NCI-H2081 (cell line): ENCODE measurements at places on chromosomes 3 and 15.

GRCh38 chr15:64017591-64018163, 28.6 kb downstream of the DAPK2 start:
- no peak for DNase-seq

DNA sequence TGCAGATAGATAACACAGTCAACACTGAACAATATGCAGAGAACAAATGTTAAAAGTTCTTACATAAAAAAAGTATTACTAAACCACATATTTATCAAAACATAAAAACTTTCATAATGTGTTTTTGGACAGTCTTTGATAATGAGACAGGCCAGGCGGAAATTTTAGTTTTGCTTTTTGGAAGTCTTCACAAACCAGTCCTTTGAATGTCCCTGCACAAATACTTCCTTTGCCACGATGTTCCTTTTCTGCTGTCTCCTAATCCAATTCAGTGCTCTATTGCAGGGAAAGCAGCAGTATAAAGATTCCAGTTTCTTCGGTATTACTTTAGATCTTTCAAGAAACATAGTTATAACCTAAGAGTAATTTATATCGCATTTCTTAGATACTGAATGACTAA, 135.9 kb downstream of the TBL1XR1 start:
- no peak for DNase-seq

GRCh38 chr15:39255760-39256159, 325.1 kb upstream of the THBS1 start:
- no peak for DNase-seq

DNA sequence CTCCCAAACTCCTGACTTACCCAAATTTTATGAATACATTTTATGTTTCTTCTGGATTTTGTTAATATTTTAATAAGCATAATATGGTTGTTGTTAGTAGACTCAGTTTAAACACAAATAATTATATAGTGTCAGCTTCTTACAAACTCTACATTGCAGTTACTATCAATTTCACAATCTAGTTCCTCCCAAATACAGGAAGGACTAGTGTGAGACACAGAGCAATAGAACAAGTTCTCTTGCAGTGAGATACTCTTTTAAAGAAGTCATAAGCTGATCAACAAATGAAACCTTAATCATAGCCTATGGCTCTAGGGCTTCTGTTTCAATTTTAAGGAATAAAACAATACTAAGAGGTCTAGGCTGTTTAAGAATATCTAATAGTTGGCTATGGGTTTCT, 86.1 kb downstream of the SAMMSON start:
- no peak for DNase-seq

DNA sequence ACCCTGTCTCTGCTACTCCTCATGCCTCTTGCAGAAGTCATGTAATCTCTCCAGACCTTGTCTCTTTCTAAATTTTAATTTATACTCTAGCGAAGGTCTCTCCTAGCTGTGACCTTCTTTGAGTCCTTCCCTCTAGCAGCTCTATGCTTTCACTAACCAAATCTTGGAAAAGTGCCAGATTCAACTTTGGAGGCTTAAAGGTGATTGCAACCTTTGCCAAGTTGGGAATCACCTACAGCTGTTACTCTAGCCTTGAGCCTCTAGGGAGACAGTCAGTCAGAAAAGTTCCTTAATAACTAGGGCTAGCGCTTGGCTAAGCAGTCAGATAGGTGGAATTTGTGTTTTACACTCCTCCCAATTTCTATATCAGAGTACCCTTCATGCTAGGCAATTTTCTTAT, 46.1 kb upstream of the ABI3BP start:
- peak; percentile 25 for DNase-seq

GRCh38 chr3:2793987-2794386, 316.2 kb downstream of the IL5RA start:
- no peak for DNase-seq

- no peak for DNase-seq
These were observed 403.2 kb upstream of the AZI2 start for GRCh38 chr3:28751864-28752263.

DNA sequence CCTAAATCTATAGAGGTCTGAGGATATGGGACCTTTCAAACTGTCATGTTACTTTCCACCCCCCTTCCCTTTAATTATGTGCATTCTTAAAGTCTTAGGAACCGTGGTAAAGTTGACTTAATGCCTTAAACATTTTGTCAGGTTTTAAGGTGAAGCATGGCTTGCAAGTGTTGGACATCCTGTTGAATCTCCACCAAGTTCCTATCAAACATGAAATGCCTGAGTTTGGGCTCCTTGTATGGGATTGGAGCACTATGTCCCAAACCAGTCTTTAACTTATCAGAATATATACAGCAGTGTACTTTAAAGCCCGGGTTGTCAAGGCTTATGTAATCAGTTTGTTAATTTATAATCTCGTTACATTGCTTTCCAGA, 1.1 kb downstream of the SNRK start:
- DNase-seq: no peak

DNA sequence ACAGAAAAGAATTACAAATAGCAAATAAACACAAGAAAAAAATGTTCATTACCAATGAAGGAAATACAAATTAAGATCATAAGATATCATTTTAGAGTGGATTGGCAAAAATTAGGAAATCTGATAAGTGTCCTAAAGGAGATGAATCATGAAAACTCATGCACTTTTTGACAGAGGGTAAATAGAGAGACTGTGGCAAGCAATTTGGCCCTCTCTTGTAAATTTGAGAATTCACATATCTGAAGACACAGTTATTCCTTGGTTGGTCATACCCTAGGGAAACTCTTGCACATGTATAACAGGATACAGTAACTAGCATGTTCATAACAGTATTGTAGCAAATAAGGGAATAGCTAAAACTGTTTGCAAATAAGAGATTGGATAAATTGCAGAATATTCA, 246.0 kb upstream of the GADL1 start:
- DNase-seq: no peak

DNA sequence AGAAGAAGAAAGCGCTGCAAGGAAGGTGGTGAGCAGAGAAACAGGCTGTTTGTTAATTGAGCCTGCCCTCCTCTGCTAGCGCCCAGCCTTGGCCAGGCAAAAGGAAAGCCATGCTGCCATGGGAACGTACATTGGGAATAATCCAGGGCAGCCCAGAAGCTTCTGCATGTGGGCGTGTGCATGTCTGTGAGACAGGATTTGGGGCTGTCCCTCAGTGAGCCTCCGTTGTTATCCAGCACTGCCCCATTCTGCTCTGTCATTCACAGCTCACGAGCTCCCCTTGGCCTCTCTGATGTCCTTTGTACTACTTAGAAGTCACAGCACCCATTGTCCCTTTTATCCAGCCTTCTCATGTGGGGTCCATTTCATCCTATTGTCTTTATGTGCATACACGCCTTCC, 239.1 kb upstream of the ROPN1 start:
- DNase-seq: no peak

- no peak for DNase-seq
These were observed 143.5 kb downstream of the GAP43 start for GRCh38 chr3:115766587-115767482.

GRCh38 chr3:49009396-49009795, 2.2 kb downstream of the WDR6 start:
- DNase-seq: no peak

GRCh38 chr3:39751286-39751685, 58.1 kb upstream of the MYRIP start:
- no peak for DNase-seq

DNA sequence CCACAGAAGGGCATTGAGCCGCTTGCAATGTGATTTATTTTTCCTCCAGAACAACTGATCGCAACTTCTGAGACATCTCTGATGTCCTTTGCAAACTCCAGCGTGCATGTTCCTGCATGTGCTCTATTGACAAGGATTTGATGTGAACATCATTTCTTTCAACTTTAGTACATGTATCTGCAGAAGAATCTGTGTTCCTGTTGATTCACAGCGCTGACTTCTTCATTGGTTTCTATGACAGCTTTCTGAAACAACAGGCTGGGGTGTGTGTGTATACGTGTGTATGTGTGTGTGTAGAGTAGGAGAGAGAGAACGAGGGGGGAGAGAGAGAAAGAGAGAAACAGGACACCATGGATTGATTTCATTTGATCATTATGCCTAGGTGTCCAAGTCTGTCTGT, 56.7 kb upstream of the CMTM8 start:
- DNase-seq: no peak

DNA sequence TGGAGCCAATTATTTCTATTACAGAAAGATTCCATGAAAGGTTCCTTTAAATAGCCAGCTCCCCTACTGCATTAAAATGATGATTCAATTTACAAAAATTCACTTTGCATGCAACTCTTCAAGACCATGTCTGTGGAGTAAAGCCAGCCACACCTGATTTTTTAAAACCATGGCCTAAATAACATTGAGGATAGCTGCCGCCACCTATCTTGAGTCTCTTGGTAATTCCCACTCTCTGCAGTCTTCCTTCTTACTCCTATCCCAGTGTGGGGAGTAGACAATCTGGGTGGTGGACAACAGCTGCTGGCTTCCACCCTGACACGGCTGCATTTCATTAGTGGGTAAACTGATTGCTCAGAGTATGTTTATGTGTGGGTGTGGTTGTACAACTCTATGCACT, 10.7 kb downstream of the LRTM1 start:
- DNase-seq: no peak

DNA sequence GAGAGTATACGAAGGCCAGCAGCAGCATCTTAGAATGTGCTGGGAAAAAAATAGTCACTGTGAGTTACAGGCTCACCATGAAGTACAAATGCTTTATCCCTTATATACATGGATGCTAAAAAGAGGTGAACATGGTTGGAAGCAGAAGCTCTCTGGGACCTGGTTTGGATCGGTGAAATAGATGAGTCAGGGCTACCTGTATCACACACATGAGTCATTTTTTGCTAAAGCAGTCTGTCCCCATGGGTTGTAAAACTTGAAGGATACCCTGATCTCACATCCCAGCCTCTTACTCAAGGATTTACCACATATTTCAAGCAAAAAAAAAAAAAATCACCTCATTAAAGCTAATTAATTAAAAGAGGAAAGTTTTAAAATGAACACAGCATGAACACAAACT, 6.9 kb upstream of the SERPINI2 start:
- no peak for DNase-seq

GRCh38 chr3:113668015-113668414, 28.4 kb downstream of the USF3 start:
- no peak for DNase-seq

- DNase-seq: no peak
These were observed 860.5 kb downstream of the DIPK2A start for GRCh38 chr3:144831955-144832716.

GRCh38 chr3:45986303-45986982, 9.2 kb downstream of the FYCO1 start:
- peak; percentile 33 for DNase-seq

- no peak for DNase-seq
These were observed 30.4 kb downstream of the SLC51A start for GRCh38 chr3:196246612-196247308.

- no peak for DNase-seq
These were observed 54.0 kb downstream of the VGLL4 start for GRCh38 chr3:11589706-11590105.

DNA sequence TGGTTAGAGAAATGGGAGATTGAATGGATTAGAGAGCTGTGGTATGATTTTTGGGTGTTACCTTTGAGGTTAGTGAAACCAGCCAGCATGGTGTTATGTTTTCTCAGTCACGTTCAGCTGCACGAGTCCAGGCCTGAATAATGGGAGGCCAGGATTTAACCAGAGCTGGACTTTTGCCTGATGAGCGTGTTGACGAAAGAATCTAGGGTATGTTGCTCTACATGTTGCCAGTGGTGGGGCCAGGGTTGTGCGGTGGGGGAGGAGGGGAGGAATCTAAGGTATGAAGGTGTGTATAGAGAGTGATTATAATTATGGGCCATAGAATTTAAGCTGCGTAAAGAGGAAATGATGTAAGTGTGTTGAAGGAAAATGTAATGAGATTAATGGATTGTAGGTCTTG, 22.8 kb downstream of the MINDY2 start:
- no peak for DNase-seq

- DNase-seq: no peak
These were observed 64.9 kb upstream of the SUCLG2 start for GRCh38 chr3:67719333-67719732.

DNA sequence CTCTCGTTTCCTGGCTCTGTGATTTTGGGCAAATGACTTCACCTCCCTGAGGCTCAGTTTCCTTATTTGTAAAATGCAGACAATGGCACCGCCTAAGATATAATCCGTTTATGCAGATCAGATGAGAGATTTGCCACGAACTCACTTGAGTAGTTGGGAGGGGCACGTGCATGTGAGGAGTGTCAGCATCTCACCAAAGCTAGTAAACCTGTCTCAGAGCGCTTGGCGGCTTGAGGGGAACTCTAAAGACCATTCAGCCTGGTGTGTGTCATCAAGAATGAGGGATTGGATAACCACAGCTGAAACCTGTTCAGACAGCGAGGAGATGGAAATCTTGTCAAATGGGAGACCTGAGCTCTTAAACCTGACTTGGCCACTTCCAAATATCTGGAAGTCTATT, 48.7 kb downstream of the BDH1 start:
- no peak for DNase-seq
